ENCODE measurements at places on chromosomes 6 and 20. TPM values are rescaled to one million over a fixed set of nuclear protein-coding genes. Genes with fewer than 3 reads are reported as not detected.

Gene MICB
- 0.11 TPM for total RNA-seq

- H3K36me3 ChIP-seq, result peaks cover 5% of the 10 kb centered on the region
- H3K27ac ChIP-seq, result no peak overlapping the region
- no peaks in the 10 kb centered on the region for H3K4me1 ChIP-seq
- no peak overlapping the region for H3K4me3 ChIP-seq
- DNase-seq, result no peak
Measured at GRCh38 chr6:155252581-155252980, 11.2 kb upstream of the CLDN20 start.

Gene EYA2
- total RNA-seq, result 15.4 TPM

Gene VPS52
- total RNA-seq, result 50.1 TPM

- no peaks in the 10 kb centered on the region for H3K36me3 ChIP-seq
- no peak overlapping the region for H3K27ac ChIP-seq
- H3K4me1 ChIP-seq, result no peaks in the 10 kb centered on the region
- no peak overlapping the region for H3K4me3 ChIP-seq
- DNase-seq, result no peak
- no peaks in the 10 kb centered on the region for H3K27me3 ChIP-seq
Measured at GRCh38 chr20:32674362-32674789, 635 bp upstream of the C20orf203 start.

DNA sequence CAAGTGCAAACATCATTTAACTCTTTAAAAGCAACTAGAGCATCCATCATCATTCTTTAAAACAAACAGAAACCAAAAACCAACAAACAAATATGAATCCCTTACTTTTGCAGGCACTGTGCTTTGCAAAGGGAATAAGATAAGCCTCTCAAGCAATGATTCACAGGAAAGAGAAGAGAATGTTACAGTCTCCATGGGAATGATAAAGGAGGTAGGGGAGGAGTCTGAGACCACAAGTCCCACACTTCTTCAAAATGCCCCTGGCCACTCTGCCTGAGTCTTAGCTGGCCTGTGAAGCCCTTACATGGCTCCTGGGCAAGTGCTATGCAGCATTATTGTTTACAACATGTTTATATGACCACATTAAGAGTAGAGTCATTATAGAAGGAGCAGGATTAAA lies 257.7 kb upstream of the MARCKS start:
- H3K4me1 ChIP-seq, result peaks cover 7% of the 10 kb centered on the region
- H3K4me3 ChIP-seq, result no peak overlapping the region
- DNase-seq, result no peak
- no peak overlapping the region for H3K27ac ChIP-seq
